ENCODE measurements at places on chromosomes 6 and 20.
A peak's percentile ranks its signal among the peaks of the same experiment; 100 is the strongest.

GRCh38 chr6:3037638-3038365, 30.5 kb upstream of the RIPK1 start:
- no peak for DNase-seq

GRCh38 chr6:76684875-76685274, 612.4 kb upstream of the IMPG1 start:
- no peak for DNase-seq

- peak; percentile 40 for DNase-seq
These were observed 27.8 kb downstream of the TCF21 start for GRCh38 chr6:133916650-133917151.

DNA sequence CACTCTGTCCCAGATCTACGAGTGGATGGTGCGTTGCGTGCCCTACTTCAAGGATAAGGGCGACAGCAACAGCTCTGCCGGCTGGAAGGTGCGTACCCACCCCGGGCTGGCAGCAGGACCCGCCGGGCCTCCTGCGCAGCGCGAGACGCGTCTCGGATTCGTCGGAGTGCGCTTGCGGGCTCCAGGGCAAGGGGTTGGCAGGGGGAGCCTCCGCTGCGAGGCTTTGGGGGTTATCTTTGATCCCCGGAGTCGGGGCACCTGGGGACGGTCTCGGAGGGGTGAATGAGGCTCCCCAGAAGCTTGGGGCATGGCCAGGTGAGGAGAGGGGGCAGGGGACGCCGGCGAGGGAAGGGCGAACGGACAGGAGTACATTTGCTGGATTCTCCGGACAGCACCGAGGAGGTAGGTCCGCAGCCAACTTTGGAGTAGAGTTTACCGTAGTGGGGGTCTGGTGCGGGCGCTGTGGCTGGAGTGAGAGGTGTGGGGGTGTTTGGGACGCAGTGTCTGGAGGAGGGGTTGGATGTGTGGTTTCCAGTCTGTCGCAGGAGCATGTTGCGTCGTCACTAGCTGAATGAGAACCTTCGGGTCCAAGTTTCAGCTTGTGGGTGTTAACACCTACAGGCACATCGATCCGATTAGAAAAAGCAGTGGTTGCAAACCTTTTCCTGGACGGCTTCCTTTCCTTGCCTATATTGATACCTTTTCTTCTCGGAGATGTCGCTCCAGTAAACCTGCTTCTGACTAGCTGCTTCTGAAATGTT, 1.2 kb downstream of the FOXO3 start:
- peak; percentile 26 for DNase-seq

DNA sequence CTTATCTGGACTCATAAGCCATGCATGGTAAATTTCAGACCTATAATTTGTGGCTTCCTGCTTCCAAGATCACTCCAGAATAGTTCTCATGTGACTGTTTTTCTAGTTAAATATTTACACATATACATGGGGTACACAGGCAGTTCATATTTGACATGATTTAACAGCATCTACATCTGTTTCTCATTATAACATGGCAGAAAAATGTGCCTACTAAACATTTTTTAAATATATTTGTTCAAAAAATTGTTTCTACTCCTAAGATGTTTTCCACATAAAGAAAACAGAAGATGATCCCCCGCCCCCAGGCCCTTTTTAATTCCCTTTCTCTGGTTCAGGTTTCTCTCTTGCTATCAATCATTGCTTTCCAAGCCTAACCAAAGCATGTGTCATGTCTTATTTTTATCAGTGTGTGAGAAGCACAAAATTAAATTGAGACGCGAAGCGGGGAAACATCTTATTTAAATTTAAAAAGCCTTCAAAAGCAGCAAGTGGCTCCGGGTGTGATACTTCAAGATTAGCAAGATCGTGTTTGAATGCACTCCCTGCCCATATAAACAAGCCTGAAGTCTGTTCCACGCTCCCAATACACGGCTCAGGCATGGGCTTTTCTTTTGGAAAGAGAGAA, 37.3 kb downstream of the IPCEF1 start:
- DNase-seq = peak; percentile 8

DNA sequence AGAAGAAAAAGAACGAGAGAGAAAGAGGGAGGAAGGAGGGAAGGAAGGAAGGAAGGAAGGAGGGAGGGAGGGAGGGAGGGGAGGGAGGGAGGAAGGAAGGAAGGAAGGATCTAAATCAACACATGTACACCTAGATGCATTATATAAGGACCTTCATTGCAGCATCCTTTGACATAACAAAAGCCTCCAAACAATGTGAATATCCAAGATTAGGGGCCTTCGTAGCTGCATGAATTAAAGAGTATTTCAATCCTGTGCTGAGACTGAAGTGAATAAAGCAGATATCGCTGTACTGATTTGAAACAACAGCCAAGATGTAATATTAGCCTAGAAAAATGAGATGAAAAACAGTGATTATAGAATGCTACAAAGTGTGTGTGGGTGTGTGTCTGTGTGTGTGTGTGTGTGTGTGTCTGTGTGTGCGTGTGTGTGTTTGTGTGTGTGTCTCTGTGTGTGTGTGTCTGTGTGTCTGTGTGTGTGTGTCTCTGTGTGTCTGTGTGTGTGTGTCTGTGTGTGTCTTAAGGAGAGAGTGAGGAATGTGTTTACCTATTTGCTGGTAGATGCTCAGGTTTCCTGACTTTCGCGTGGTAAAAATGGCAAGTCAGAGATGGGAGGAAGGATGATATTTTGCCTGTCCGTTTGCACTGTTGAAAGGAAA, 129.0 kb upstream of the PTPN1 start:
- no peak for DNase-seq

DNA sequence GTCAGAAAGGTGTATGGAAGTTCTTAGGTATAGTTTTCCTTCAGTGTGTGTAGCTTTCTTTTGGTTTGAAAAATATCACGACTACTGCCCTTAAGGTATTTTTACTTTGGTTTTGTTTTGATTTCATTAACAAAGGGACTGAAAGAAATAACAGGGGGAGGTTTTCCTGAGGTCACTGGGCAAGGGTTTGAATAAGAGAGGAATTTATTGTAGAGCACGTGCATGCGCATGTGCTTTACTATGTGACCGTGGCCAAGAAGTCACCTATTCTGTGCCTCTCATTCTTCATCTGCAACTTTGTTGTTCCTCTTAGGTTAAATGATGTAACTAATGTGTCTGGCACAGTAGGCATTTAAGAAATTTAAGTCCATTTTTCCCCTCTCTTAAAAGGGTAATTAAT, 4.1 kb upstream of the MAN1A1 start:
- no peak for DNase-seq

DNA sequence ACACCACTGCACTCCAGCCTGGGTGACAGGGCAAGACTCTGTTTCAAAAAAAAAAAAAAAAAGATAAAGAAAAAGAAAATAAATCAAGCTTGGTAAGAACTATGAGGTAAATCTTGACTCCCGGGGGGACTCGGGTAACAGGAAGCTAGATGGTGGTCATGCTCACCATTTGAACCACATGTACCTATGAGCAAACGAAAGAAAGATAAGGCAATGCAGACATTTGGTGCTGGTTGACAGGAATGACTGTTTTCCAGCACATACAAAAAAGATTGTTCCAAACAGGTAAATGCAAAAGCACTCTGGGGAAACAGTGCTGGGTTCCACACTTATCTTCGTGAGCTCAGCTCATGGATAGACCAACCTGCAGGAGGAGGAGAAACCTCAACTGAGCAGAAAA, 22.8 kb upstream of the PTPN1 start:
- DNase-seq = no peak

- peak; percentile 44 for DNase-seq
These were observed 15.8 kb downstream of the CGA start for GRCh38 chr6:87078983-87079616.

DNA sequence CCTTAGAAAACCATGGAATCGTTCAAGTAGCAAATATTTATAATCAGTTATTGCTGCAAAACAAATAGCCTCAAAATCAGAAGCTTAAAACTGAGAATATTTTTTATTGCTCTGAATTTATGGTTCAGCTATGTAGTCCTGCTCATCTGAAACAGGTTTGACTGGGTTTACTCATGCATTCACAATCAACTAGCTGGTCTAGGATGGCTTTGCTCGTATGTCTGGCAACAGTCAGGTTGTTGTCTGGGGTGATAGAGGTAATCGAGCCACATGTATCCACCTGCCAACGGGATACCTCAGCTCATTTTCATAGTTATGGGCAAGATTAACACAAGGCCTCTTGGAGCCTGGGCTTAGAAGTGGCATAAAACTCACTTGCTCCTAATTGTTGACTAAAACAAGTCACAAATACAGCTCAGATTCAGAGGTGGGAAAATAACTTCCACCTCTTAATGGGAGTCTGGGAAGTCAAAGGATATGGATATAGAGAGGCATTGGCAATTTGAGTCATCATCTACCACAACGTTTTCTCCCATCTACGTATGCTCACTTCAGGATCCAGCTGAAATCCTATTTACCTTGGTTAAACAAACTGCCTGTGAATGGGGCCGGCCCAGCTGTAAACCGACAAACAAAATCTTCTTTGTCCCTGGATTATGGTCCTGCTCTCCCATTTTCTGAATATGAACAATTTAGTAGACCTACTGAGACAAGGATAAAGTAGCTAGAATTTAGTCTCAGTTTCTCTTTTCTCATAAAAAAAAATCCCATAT, 54.5 kb upstream of the TENT5A start:
- DNase-seq = peak; percentile 86

- peak; percentile 42 for DNase-seq
These were observed 278.6 kb downstream of the TBC1D32 start for GRCh38 chr6:121055572-121056163.

DNA sequence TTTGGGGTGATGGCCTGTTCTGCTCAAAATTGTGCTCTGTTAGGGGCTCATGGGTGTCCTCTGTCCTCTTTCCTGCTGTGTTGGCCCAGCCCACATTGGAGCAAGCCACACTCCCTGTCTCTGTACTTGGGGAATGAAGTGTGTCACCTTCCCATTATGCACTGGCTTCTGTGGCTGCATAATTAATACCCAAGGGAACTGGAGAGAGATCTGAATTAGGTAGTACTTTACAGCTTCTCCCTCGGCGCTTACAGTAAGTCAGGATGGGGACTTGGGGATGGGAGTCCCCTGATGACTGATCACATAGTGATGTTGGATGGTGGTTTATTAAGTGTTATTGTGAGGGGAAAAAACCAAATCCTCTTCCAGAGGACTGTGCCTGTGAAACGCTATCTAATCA, 116.6 kb downstream of the FOXO3 start:
- no peak for DNase-seq

GRCh38 chr6:46291275-46291633, 120.5 kb upstream of the ENPP5 start:
- DNase-seq = no peak

GRCh38 chr20:58852543-58853271, at the start of gene GNAS:
Gene GNAS (plus strand): TSS chr20:58852716.
- DNase-seq = no peak

- DNase-seq = no peak
These were observed 17.8 kb downstream of the JAG1 start for GRCh38 chr20:10655720-10656669.

- DNase-seq = no peak
These were observed 118.8 kb downstream of the BMP5 start for GRCh38 chr6:55756531-55757031.

DNA sequence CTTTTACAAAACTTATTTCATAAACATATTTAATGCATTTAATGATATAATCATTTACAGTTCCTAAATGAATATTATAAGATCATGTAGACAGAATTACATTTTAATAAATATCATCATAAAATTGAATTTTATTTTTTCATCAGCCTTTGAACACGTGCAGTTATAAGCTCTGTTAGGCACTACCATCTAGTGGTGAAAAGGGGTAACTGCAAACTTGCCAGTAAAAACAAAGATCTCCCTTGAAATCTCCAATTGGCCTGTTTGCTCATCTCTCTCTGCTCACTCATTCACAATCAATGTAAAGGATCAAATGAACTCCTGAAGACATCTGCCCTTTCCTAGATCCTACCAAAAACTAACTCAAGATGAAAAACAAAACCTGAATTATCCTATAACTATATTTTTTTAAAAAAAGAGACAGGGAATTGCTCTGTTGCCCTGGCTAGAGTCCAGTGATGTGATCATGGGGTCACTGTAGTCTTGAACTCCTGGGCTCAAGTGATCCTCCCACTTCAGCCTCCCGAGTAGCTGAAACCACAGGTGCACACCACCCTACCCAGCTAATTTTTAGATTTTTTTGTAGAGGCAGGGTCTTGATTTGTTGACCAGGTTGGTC, 31.7 kb downstream of the SAMHD1 start:
- DNase-seq = peak; percentile 33

DNA sequence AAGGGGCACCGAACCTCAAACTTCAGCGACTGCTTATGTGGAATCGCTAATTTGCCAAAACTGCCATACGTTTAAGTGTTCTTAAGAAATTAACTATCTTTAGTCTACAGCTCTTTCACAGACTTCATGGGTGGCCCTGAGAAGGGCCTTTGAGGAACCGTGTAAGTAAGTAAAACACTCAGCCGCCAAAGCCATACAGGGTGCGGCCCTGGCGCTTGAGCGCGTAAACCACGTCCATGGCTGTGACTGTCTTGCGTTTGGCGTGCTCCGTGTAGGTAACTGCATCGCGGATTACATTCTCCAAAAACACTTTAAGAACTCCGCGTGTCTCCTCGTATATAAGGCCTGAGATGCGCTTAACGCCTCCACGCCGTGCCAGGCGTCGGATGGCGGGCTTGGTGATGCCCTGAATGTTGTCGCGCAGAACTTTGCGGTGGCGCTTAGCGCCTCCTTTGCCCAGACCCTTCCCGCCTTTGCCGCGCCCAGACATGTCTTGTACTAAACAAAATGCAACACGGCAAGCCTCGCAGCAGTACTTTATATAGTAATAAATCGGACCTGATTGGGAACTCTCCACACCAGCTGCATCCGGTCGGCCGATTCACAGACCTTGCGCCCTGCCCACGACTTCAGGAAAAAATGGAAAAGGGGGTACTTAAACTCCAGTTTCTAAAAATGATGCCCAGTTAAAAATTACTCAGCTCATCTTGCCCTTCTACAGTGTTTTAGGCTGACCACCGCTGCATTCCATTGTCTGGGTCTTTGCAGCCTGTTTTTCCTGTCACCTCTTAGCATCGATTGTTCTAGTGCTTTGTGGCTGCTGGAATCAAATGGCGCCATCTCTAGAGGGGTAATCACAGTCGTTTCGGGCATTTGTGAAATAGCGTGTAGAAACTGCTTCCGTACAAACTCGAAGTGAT, 38.9 kb downstream of the OR2B2 start:
- DNase-seq = peak; percentile 50

DNA sequence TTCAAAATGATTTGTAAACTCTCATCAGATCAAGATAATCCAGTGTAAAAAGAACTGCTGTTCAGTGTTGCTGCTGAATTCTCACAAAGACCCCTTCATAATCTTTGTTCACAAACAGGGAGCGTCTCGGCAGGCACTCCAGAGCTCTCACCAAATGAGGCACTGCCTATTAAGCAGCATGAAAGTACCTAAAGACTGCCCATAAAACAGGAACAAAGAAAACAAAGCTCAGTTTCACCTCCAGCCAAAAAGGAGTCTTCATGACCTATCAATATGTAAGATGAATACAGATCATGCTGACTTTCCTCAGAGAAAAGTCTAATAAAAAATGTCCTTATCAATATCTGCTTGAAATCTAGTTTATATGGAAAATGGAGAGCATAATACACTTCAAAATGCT, 41.8 kb downstream of the GPR63 start:
- no peak for DNase-seq

GRCh38 chr6:168956141-168956838, 297.4 kb downstream of the THBS2 start:
- no peak for DNase-seq

- DNase-seq = no peak
These were observed 190.6 kb upstream of the RSPO3 start for GRCh38 chr6:126927841-126928240.

GRCh38 chr20:59723108-59723500, 118.8 kb downstream of the PHACTR3 start:
- DNase-seq = no peak

- DNase-seq = no peak
These were observed 370.4 kb downstream of the PREX1 start for GRCh38 chr20:48457193-48458002.
